ENCODE measurements at places on chromosomes 3 and 15.

GRCh38 chr15:36814105-36814504, 234.7 kb downstream of the CDIN1 start:
- no peak for DNase-seq

DNA sequence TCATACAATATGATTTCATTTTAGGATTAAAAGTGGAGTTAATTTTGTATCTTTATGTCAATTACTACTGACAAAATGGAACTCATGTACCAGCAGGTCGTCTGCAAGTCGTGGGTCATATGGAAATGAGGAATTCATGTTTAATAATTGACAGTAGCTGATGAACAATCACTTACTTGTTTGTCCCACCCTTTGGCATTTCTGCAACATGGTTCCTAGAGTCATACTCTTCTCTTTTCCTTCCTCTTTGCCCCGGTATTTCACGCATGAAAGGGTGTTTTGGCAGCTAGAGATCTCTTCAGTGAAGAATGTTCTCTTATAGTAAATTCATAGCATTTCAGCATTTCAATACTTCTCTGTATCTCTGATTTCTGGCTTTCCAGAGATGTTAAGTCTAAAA, 133.3 kb upstream of the SLC24A5 start:
- no peak for DNase-seq

DNA sequence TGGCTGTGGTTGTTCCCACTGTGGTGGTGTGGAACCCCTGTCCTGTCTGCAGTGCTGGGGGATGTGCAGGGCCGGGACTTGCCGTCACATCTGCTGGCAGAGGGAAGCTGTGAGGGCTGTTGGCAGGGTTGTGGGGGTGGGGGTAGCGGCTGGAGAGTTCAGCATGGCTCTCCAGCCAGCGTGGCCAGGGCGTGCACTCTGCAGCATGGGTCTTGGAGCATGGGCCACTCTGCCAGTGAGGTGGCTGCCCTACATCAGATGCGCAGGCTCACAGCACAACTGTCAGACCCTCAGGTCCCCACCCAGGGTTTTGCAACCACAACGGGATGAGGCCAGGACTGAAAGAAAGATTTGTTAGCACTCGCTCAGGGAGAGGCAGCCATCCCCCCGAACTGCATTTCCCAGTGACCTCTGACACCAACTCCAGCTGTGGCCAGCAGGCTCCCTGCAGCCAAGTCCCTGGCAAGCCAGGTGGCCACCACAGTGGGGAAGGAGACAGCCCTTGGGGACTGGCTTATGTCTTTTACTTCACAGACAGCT, 237.7 kb upstream of the LYSMD4 start:
- DNase-seq, result no peak

- DNase-seq, result no peak
These were observed 46.1 kb downstream of the APBA2 start for GRCh38 chr15:28931828-28932227.

- DNase-seq, result no peak
These were observed 709.4 kb upstream of the NR2F2 start for GRCh38 chr15:95620934-95621579.

Data from uterus (tissue), 4 donors.